ENCODE measurements at places on chromosomes 3 and 15.

DNA sequence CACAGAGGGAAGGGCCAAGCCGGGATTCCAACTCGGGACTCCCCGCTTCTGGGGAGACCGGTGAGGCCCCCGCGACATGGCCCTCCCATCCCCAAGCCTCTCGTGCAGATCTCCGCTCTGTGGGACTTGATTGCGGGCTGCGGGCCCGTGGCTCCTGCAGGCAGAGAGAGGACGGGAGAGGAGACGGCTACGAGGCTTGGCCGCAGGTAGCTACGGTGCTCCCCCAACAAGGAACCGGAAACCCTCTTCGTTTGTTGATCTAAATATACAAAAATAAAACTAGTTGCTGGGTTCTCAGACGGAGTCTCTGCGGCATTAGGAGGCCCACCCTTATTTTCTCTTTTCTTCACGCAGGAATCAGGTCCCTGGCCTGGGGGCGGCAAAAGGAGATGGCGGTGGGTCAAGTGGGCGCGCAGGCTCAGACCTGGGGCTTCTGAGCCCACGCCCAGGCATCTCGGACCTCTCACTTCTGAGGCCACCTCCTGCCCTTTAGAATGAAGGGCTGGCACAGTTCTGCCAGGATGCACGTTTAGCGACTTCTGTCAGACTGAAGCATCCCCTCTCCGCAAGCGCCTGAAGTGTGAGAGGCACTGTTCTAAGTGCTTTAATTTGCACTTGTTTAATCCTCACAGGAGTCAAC, 10.9 kb downstream of the GNB5 start:
- no peak for DNase-seq

DNA sequence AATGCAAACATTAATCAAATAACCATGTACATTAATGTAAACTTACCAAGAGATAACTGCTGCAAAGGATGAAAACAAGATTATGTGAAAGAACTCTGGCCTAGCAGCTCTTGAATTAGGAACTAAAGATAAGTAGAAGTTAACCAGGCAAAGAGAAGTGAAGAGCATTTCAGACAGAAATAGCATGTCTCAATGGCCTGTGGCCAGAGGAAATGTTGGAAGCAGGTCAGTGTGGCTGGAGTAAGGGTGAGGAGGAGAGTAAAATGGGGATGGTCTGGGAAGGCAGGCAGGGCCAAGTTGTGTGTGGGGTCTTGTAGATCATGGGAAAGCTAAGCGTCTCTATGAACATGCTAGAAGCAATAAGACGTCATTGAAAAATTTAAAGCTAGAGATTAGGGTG, 192.4 kb downstream of the CADPS start:
- no peak for DNase-seq

DNA sequence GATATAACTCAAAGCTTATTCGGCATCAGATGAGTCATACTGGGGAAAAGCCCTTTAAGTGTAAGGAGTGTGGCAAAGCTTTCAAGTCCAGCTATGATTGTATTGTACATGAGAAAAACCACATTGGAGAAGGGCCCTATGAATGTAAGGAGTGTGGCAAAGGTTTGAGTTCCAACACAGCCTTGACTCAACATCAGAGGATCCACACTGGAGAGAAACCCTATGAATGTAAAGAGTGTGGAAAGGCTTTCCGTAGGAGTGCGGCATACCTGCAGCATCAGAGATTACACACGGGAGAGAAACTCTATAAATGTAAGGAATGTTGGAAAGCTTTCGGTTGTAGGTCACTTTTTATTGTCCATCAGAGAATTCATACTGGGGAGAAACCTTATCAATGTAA, 7.5 kb downstream of the ZNF621 start:
- DNase-seq: no peak

DNA sequence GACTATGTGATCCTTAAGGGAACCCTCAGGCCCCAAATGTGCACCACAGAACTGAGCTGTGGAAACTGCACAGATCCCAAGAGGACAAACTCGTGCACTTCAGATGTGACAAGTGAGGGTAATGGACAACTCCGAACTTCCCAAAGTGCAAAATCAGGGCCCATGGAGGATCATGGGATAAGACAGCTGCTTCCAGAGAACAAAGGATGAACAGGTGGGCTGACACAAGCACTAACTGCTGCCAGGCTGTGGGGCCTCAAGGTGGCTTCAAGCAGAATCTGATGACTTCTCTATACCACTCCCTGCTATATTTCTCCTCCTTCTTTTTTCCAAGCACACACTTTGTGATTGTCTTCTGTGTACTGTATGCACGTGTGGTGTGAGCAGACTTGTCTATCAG, 5.4 kb downstream of the TARS3 start:
- DNase-seq: no peak

DNA sequence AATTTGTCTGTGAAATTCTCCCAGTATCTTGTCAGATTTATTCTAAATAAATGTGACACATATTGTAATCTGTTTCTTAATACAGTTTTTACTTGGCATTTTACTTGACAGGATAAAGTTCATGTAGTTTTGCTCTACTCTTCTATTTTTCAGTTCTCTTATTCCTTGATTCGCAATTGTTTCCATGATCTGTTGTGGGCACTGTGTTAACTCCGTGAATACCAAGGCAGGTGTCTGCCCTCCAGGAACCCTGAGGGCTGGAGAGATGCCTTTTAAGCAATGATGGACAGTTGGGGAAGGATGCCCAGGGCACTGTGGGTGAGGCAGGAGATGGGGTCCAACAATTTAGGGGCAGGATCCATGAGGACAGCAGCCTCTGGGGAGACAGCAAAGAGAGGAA, 3.1 kb downstream of the CLDN11 start:
- no peak for DNase-seq

GRCh38 chr3:45227946-45228345, 1.9 kb upstream of the TMEM158 start:
- DNase-seq: no peak

DNA sequence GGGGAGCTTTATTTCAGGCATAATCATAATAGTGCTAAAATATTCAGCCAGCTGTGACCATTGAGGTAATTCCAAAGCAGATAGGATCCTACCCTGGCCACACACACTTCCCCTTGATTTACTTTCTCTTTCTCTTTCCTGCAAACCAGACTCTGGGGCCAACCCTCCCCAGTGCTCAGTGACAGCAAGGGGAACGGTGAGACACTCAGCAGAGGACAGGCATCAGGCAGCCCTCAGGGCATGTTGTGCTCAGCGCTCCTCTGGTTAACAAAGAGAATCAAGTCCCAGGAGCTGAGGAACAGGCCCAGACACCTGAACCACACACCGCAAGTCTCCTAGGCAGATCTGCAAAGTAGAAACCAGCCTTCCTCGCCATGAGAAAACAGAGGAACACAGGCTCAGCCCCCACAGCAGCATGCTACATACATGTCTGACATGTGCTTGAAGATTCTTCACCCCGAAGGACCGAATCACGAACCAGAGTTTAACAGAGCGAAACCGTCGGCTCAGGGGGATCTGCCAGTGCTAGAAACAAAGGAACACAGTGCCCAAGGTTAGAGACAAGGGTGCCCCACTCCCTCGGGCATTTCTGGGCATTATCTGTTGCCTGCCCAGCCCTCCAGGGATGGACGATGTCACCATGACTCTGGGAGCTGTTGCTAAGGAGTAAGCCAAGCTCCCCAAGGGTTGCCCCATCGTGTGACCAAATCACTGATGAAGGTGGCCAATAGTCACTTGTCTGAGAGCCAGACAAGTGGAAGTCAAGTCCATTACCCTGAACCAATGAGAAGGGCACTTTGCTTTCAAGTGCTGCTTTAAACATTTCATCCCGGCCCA, 17.5 kb downstream of the HDC start:
- peak; percentile 65 for DNase-seq

DNA sequence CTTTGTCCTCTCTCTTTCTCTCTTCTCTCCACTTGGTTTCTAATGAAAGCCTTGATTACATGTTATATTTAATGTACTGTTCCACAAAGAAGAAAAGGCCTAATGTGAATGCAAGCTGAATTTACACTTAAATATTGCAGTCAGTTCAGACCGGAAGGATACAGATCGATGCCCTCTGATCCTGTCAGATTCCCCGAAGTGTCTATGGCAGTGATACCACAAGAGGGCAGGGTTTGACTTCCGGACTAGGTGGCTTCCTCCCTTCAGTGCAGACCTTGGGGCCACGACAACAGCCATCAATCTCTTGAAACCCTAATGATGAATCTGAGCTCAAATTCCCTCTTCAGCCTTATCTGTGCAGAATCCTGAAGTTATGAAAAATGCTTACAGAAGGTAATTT, 29.5 kb downstream of the AGTR1 start:
- no peak for DNase-seq

GRCh38 chr3:13346481-13347389, 73.4 kb downstream of the NUP210 start:
- no peak for DNase-seq

DNA sequence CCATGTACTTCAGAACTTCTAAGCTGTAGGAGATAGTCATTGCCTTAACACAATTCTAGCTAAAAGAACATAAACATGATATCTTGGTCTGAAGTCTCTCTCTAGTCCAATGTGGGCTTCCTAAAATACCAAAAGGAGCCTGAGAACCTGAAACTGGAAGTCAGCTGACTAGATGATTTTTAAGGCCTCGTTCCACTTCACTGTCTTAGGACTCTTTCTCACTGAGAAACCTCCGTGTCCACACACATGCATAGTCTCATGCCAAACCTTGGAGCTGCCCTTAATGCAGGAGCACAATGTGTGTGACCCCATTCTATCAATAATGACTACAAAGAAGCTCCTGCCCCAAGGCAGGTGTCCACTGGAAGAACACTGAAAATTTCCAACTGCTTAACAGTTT, 87.7 kb downstream of the ETFA start:
- DNase-seq: no peak

GRCh38 chr3:77242371-77242770, 202.5 kb downstream of the ROBO2 start:
- DNase-seq: no peak

- no peak for DNase-seq
Observed at GRCh38 chr3:195081242-195081963, 189.6 kb downstream of the XXYLT1 start.

GRCh38 chr3:41338276-41338675, 139.0 kb downstream of the CTNNB1 start:
- DNase-seq: no peak

- no peak for DNase-seq
Observed at GRCh38 chr3:8741581-8742261, 8.1 kb downstream of the CAV3 start.

GRCh38 chr15:63045465-63045840, 2.9 kb downstream of the TPM1 start:
- DNase-seq: no peak

- DNase-seq: no peak
Observed at GRCh38 chr3:127676456-127676855, 3.7 kb downstream of the ABTB1 start.

DNA sequence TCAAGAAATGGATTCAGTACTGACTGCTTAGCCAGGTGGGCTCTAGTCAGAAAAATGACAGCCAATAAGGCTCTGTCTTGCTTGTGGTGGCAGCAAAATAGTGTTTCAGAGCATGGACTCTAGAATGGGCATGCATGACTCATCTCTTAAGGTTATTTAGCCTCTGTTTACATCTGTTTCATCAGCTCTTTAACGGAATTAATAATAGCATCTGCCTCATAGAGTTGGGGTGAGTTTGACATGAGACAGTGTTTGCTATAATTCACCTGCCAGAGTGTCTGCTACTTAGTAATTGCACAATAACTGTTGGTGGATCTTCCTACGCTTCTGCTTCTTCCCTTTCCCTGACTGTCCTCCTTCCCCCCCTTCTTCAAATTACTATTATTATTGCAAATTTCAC, 350.4 kb upstream of the SEMA6D start:
- DNase-seq: no peak

DNA sequence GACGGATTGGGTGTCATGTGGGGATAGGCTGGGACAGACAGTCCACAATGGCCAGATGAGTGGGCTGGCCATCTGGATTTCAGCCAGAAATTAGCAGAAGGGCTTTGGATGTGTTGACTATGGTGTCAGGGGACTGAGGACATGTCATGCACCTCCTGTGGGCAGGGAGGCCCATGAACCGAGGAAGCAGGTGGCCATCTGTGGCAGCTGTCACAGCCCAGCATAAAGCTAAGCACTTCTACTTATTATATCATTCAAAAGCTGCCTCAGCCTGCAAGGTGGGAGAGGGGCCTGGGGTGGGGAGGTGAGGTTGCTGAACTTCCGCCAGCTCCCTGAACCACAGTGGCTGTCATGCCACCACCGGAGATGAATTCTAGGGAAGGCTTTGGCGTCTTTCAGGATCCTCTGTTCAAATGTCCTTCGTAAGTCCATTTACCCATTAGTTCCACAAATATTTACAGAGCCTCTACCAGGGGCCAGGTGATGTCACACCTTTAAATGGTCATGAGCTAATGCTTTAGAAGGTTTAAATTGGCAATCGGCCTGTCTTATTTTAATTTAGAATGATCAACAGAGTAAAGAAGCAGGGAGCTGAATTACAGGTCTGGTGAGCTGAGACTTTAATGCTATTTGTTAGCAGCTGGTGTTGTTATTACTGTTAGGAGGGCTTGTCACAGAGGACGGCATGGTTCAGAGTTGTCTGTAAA, 23.6 kb upstream of the CAV3 start:
- DNase-seq: no peak

DNA sequence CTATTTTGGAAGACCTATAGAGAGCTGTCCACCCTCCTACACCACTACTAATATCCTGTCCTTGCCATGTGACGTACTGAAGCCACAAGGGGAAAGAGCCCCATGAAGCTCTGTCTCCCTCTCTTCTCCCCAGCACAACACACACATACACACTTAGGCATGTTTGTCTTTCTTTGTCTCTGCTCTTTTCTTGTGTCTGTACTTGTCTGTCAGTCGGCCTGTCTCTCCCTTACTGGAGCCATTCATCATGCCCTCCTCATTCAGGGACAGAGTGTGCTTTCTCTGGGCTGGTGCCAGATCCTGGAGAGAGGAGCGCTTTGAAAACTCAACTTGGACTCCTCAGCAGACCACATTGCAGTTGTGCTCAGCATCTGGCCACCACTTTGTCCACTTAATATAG, 47.6 kb downstream of the PSMD6 start:
- no peak for DNase-seq

DNA sequence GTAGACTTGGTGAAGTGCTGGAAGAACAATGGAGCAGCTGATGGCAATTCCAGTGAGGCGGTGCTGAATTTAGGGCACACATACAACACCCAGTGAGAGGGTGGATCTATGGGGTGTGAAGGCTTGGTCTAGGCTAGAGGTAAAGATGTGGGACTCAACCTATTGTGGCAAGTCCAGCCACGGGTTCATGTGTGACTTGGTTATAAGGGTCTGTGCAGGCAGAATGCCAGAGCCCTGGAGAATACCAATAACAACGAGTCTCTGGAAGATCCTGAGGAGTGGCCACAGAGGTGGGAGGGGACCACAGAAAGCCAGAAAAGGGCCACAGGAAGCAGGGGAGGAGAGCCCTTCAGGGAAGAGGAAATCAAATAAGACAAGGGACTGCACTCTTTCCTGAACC, 55.0 kb downstream of the VGLL4 start:
- no peak for DNase-seq

GRCh38 chr3:134033315-134033996, 3.7 kb upstream of the SLCO2A1 start:
- DNase-seq: no peak

DNA sequence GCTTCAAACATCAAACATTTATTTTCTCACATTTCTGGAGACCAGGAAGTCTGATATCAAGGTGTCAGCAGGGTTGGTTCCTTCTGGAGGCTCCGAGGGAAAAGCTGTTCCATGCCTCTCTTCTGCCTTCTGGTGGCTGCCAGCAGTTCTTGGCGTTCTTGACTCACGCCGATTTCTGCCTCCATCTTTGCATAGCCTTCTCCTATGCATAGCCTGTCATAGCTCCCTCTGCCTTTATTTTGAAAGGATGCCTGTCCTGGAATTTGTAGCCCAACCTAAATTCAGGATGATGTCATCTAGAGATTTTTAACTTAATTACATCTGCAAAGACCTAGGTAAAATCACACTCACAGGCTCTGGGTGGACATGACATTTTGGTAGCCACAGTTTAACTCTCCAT, 70.4 kb downstream of the RGMA start:
- DNase-seq: no peak

Data from GDM1 (cell line).